NB4 (cell line): ENCODE measurements at places on chromosomes 12 and 14.
A peak's percentile ranks its signal among the peaks of the same experiment; 100 is the strongest.

DNA sequence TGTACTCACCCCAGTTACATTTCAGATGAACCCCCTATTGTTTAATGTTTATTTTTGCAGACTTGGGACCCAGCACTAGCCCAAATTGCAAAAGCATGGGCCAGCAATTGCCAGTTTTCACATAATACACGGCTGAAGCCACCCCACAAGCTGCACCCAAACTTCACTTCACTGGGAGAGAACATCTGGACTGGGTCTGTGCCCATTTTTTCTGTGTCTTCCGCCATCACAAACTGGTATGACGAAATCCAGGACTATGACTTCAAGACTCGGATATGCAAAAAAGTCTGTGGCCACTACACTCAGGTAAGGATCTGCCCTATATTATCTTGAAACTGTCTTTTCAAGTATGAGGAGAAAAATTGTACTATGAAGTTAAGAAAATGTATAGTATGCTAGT, 1.2 kb downstream of the GLIPR1 start:
- peak; percentile 72 for DNase-seq

GRCh38 chr12:4225571-4225970, 48.0 kb upstream of the CCND2 start:
- DNase-seq: no peak

GRCh38 chr14:77142005-77142800, 612 bp upstream of the ZDHHC22 start:
- no peak for DNase-seq

DNA sequence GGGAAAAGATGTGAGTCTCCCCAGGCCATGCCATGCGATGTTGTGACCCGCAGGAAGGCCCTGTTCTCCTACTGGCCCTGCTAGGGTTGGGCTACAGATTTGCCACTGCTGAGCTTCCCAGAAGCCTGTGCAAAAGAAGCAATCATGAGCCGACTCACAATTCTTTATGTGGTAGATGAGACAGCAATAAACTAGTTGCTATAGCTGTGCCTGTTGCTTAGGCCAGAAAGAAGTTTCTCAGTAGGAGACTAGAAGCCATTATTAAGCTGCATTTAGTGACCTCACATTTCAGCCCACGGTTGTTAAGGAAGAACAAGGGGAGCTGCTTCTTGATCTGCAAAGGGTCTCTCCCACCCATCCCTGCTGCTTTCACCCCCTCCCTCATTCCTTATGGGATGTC, 239.4 kb upstream of the CRY1 start:
- peak; percentile 18 for DNase-seq

DNA sequence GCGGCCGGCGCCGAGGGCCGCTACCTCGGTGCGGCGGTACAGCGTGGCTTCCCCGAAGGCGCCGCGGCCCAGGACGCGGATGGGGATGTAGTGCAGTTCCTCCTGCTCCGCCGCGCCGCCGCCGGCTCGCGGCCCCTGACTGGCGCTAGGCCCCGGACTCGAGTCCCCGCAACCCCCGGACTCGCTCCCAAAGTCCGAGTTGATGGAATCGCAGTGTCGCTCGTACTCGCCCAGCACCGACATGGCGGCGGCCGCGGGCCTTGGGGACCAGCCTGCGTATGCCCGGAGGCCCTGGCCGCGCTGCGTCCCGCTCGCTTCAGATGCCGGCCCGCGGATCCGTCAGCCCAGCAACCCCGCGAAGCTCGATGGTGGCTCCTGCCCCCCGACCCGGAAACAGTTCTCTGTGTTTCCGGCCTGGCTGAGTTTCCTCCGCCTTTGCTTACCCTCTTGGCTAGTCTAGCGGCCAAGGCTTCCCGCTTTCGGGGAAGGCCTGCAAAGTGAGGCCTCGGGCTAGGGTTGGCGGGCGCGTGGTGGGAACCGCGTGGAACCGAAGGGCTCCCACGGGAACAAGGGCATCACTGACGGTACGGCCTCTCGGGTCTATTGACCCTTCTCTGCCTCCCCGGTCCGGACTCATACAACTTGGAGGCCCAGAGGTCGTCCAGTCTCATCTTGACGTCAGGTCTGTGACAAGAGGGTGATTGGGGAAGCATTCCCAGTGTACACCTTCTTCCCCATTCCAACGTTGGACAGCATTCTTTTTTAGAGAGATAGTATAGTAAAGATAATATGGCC, at the start of gene NEK9:
TSS of gene NEK9 (minus strand) at position 370 of the 795 bp plus-strand sequence. CDS start at position 243, 127 bp downstream.
- peak; percentile 93 for DNase-seq

DNA sequence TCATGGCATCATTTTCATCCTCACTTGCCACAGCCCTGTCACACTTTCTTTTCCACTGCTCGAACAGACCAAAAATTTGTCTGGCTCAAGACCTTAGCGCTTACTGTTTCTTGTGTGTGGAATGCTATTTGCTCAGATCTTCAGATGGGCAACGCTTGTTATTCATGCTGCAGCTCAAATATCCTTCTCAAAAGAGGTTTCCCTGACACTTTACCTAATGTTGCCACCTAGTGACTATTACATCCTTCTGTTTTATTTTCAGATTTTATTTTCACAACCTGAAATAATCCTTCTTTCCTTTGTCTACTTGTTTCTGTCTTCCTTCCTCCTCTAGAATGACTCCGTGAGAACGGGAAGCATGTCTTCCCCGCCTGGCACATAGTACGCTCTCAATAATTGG, 5.6 kb downstream of the FBXO33 start:
- DNase-seq: peak; percentile 41

DNA sequence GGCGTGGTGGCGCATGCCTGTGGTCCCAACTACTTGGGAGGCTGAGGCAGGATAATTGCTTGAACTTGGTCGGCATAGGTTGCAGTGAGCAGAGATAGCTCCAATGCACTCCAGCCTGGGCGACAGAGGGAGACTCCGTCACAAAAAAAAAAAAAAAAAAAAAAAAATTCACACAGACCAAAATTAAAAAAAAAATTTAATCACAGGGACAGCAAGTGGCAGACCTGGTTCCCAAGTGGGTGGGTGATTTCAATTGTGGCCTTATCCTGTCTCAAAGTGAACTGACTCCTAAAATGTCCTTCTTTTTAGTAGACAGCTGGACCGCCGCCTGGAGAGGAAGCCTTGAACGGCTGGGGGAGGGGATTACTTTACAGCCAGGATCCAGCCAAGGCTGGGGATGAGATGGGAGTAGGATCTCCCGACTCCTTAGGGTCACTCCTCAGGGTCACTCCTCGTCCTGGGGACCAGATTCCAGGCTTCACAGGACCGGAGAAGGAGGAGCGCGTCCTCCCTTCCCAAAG, 1.5 kb upstream of the KCNH3 start:
- no peak for DNase-seq

DNA sequence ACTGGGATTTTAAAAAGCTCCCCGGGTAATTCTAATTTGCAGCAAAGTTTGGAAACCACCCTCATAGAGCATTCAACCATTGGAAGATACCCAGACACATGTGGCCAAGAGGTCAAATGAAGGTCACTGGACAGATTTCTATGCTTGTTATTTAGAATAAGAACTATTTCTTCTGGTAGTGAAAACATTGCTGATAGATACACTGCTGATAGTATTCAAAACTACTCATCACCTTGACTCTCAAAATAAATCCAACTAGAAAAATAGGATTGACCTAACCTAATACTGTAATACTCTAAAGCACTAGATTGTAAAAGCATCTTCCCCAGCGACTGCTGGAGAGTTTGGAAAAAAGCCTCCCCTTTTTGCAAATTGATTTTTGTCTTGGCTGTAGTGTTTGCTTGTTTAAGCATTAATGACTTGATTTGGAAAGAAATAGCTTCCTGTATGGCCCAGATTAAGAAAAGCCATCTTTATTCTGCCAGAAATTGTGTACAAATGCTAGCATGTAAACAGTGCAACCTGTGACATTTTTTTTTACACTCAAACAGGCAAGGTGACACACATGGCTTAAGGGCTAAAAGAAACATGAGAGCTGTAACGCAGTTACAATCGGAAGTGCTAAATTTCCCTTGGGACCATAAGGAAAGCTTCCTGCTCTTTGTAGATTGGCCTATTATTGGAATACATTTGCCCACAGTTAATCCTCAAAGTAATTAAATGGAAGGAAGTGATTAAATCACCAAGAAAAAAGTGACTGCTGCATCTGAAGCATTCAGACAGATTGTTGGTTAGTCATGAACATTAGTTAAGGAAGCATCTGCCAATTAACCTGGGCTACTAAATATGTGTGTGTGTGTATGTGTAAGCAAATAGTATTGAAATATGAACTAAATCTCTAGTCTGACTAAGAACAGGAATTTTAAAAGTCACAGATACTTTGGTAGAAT, 356.5 kb upstream of the ATP2B1 start:
- no peak for DNase-seq

GRCh38 chr12:66241061-66242043, 52.3 kb downstream of the IRAK3 start:
- peak; percentile 94 for DNase-seq

DNA sequence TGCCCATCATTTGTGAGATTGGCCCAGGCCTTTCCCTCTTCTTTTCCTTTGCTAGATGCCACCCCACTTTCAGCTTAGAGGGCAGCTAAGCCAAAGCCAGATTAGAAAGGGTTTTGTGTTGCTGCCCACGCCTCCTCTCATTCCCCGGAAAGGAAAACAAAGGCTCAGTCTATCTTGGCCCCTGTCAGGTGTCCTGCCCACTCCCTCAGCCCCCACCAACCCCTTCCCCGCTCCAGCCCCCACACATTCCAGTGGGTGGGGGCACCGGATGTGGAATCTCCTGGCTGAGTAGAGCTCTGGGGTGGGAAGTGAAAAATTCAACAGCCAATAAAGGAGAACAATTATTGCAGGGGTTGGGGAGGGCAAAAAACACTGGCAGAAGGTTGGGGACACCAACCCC, 2.2 kb downstream of the BLOC1S1 start:
- no peak for DNase-seq
